ENCODE measurements at places on chromosomes 5 and 9. TPM values are rescaled to one million over a fixed set of nuclear protein-coding genes. Genes with fewer than 3 reads are reported as not detected.

The LURAP1L gene
- 30.4 TPM for total RNA-seq

The CPEB4 gene
- total RNA-seq, result 115 TPM

The SPINK6 gene
- not detected for total RNA-seq

The SPATA31E1 gene
- not detected for total RNA-seq

The SLC6A19 gene
- total RNA-seq, result not detected

The PCBD2 gene
- 4.9 TPM for total RNA-seq

- no peaks in the 10 kb centered on the region for H3K27me3 ChIP-seq
- no peak for DNase-seq
- no peak overlapping the region for H3K4me3 ChIP-seq
- no peak overlapping the region for H3K27ac ChIP-seq
- H3K4me1 ChIP-seq, result no peaks in the 10 kb centered on the region
Observed at GRCh38 chr5:160233215-160233614, 3.9 kb downstream of the FABP6 start.

DNA sequence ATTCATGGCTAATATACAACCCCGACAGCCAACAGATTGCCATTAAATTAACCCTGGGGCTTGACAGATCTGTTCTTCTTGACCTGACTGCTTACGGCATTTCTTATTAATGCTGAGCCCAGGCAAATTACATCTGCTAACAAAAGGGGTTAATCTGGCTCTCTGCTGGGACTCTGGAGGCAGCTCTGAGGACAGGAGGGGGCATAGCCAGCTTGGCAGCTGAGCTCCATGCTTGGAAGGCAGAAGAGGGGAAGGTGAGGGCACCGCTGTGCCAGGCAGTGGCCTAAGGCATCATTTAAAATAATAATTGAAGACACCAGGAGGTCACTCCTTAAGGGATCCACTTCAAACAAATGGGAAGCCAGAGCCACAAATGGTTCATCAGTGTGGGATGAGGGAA, 126.0 kb upstream of the GPR151 start:
- H3K27me3 ChIP-seq, result no peaks in the 10 kb centered on the region
- no peaks in the 10 kb centered on the region for H3K4me1 ChIP-seq
- no peak overlapping the region for H3K27ac ChIP-seq
- no peak for DNase-seq
- no peaks in the 10 kb centered on the region for H3K36me3 ChIP-seq

DNA sequence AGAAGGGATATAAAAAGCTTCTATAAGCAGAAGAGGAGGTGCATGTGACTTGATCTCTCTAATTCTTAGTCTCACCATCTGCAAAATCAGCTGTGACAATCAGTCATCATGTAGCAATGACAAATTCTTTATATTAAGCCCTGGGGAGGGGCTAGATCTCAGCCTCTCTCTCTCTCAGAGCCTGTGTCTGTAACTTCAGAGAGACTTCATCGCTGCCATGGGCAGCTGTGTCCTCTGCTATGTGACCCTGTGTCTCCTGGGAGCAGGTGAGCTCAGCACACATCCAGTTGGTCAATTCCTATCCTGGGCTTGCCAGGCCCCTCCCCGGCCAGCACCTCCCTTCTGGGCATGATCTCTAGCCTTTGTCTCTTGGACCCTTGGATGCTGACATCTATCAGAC, 109.6 kb downstream of the ANKRD18B start:
- no peak overlapping the region for H3K27ac ChIP-seq
- no peak overlapping the region for H3K4me3 ChIP-seq
- no peaks in the 10 kb centered on the region for H3K4me1 ChIP-seq

DNA sequence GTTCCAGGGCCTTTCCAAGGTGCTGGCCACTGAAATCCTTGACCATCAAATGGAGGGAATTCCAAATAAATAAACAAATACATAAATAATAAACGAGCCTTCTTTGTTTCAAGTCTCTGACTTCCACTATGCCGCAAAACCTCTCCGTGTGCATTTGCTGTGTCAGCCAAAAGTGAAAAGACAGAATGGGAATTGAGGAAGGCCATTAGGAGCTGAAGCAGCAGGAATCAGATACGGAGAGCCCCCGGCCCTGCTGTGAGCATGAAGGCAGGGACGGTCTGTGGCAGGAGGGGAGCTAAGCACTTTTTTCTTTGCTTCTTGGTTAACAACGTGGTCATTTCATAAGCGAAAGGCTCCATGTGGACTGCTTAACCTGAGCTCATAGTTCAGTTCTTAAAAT, 26.1 kb downstream of the PLPPR1 start:
- H3K27me3 ChIP-seq, result no peaks in the 10 kb centered on the region
- no peak overlapping the region for H3K4me3 ChIP-seq
- no peaks in the 10 kb centered on the region for H3K4me1 ChIP-seq
- no peaks in the 10 kb centered on the region for H3K36me3 ChIP-seq

- no peaks in the 10 kb centered on the region for H3K27me3 ChIP-seq
- no peaks in the 10 kb centered on the region for H3K4me1 ChIP-seq
- no peak overlapping the region for H3K27ac ChIP-seq
- H3K36me3 ChIP-seq, result no peaks in the 10 kb centered on the region
Observed at GRCh38 chr5:139952574-139952973, 90.5 kb downstream of the NRG2 start.

DNA sequence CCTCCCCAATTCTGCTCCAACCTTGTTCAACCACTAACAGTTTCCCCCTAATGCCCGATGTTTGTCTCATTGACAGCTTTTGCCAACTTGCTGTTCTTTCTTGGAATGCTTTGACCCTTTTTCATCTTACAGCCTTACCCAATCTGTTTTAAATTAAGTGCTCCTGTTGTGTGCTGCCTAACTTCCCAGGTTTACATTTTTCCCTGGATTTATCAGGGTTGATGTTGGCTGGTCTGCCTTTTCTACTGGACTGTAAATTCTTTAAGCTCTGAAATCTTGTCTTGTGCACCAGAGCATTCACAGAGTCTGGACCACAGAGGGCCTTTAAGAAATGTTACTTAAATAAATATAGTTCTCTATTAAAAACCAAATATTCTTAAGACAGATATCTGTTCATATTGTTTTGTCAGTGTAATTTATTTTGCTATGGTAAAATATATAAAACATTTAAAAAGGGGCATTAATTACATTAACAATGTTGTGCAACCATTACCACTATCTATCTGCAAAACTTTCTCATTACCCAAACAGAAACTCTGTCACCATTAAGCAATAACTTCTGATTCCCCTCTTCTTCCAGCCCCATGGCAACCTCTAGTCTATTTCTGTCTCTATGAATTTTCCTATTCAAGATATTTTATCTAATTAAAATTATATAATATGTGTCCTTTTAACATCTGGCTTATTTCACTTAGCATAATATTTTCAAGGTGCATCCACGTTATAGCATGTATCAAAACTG, 73.0 kb downstream of the OSTF1 start:
- peaks cover 24% of the 10 kb centered on the region for H3K36me3 ChIP-seq
- no peak overlapping the region for H3K27ac ChIP-seq
- no peak for DNase-seq
- H3K4me3 ChIP-seq, result no peak overlapping the region

DNA sequence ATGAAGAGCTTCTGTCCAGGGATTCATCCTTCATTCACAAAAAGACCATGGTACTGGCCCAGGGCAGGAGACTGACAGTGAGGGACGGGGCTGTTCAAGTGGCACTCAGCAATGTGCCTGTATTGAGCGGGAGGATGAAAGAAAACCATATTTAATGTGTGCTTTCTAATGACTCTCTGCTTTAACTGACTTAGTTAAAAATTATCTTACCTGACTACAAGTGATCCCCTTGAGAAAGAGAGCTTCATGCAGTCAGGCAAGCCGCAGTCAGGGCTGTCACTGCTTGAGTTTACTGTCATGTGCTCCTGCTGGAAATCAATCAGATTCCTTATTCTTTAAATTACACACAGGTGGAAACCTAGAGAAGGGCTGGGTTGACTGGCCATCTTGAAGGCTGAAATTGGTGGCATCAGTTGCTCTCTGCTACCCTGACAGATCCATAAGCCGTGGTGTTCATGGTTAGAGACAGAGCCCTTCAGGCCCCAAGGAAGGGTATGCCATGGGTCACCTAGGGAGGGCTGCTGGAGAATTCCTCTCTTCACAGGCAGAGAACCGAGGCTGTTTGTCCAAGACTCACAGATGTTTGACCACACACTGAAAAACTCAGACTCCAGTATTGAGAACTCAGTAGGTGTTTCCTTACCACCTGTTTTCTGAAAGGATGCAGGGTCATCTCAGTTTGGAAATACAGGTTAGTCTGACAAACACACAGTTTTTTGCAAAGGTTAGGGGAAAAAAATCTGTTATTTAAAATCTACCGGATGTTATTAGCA, 70.9 kb downstream of the TRIO start:
- peaks cover 26% of the 10 kb centered on the region for H3K4me1 ChIP-seq
- H3K36me3 ChIP-seq, result no peaks in the 10 kb centered on the region

GRCh38 chr5:54799645-54800044, 185.7 kb downstream of the ESM1 start:
- no peak overlapping the region for H3K27ac ChIP-seq
- DNase-seq, result no peak
- no peak overlapping the region for H3K4me3 ChIP-seq
- H3K36me3 ChIP-seq, result no peaks in the 10 kb centered on the region

DNA sequence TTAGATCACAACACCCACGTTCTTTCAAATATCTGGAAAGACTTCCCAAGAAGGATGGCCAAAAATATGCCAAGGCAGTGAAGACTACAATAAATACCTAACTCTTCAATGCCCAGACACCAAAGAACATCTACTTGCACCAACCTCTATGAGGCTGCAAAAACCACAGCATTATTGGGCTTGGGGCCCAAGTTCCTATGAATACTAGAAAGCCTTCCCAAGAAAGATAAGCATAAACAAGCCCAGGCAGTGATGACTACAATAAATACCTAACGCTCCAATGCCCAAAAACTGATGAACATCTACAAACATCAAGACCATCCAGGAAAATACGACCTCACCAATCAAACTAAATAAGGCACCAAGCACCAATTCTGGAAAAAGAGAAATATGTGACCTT, 41.3 kb downstream of the AP3B1 start:
- H3K4me3 ChIP-seq, result no peak overlapping the region
- no peaks in the 10 kb centered on the region for H3K36me3 ChIP-seq
- no peaks in the 10 kb centered on the region for H3K4me1 ChIP-seq
- no peak for DNase-seq

GRCh38 chr9:129289883-129290282, 111.8 kb upstream of the IER5L start:
- H3K27me3 ChIP-seq, result no peaks in the 10 kb centered on the region
- H3K36me3 ChIP-seq, result no peaks in the 10 kb centered on the region
- no peaks in the 10 kb centered on the region for H3K4me1 ChIP-seq
- no peak overlapping the region for H3K4me3 ChIP-seq
- H3K27ac ChIP-seq, result no peak overlapping the region

DNA sequence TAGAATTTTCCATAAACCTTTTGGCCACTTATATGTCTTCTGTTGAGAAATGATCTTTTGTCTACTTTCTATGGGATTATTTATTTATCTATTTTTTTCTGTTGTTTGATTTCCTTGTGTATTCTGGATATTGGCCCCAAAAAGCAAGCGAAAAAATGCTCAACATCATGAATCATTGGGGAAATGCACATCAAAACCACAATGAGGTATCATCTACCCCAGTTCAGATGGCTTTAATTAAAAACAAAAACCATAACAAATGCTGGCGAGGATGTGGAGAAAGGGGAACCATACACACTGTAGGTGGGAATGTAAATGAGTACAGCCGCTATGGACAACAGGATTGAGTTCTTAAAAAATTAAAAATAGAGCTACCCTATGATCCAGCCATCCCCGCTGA, 125.0 kb upstream of the LPCAT1 start:
- no peak for DNase-seq
- H3K4me1 ChIP-seq, result peaks cover 20% of the 10 kb centered on the region
- H3K27ac ChIP-seq, result no peak overlapping the region
- no peak overlapping the region for H3K4me3 ChIP-seq
